ENCODE measurements at places on chromosomes 13 and 19.

DNA sequence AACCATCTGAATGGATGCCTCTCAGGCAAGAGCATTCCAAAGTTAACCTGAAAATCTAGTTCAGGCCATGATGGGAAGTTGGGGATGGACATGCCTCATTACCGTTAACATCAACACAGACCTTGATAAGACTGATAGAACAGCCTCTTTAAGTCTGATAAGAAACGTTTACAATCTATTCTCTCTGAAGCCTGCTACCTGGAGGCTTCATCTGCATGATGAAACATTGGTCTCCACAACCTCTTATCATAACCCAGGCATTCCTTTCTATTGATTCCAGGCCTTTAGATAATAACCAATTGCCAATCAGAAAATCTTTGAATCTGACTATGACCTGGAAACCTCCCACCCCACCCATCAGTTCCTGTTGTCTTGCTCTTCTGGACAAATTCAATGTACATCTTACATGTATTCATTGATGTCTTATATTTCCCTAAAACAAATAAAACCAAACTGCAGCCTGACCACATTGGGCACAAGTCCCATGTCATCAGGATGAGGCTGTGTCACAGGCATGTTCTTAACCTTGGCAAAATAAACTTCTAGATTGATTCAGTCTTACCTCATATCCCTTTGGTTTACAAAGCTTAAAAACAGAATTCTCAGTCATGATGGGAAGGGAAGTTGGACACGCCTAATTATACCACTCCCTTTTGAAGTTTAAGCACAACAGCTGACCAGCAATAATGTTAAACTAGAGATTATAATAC, 843.8 kb upstream of the SPRY2 start:
- no peak for DNase-seq

- no peak for DNase-seq
Observed at GRCh38 chr19:35973487-35973886, 21.5 kb upstream of the SDHAF1 start.

GRCh38 chr19:39203372-39204341, at the start of gene SYCN:
TSS of gene SYCN (minus strand) at chr19:39204263. CDS start at chr19:39204254, 9 bp downstream.
- no peak for DNase-seq

GRCh38 chr13:43405457-43405856, 381.3 kb downstream of the ENOX1 start:
- DNase-seq = no peak

GRCh38 chr19:4870025-4870700, 2.7 kb upstream of the PLIN3 start:
- DNase-seq = no peak

DNA sequence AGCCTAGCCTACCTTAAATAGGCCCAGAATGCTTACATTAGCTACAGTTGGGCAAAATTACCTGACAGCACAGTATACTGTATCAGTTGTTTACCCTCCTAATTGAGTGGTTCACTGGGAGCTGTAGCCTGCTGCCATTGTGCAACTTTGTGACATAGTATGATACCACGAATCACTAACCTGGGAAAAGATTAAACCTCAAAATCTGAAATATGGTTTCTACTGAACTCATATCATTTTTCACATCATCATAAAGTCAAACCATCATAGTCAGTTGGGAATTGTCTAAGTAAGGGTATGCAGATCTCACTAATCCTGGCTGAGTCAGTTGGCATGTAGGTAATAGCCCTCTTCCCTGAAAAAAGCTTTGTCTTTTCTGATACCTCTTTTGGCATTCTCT, 9.2 kb downstream of the PAN3 start:
- DNase-seq = no peak

GRCh38 chr13:113419531-113420193, 33.6 kb downstream of the ADPRHL1 start:
- DNase-seq = no peak

DNA sequence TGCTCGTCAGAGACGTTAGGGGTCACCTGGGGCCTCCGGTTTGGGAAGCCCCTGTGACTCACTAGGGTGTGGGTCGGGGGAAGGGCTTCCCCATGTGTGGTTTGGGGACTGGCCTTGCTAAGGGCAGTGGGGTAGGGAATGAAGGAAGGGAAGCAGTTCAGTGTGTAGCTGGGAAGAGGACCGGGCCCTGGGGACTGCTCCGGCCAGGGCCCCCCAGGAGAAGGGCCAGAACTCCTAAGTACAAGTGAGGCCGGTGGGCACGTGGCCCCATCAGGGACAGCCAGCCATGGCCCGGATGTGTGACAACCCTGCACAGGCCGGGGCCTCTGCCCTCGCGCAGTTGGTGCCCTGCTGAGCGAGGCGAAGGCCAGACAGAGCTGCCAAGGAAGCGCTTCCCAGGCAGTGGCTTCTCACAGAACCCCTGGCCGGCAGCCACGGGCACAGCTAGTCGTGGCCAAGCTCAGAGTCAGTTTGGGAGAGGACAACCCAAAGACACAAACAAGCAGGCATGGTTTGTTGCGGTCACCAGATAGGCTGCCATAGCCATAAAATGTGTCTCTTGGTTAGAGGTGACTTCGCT, 25.7 kb downstream of the TEX29 start:
- DNase-seq = peak; percentile 22

DNA sequence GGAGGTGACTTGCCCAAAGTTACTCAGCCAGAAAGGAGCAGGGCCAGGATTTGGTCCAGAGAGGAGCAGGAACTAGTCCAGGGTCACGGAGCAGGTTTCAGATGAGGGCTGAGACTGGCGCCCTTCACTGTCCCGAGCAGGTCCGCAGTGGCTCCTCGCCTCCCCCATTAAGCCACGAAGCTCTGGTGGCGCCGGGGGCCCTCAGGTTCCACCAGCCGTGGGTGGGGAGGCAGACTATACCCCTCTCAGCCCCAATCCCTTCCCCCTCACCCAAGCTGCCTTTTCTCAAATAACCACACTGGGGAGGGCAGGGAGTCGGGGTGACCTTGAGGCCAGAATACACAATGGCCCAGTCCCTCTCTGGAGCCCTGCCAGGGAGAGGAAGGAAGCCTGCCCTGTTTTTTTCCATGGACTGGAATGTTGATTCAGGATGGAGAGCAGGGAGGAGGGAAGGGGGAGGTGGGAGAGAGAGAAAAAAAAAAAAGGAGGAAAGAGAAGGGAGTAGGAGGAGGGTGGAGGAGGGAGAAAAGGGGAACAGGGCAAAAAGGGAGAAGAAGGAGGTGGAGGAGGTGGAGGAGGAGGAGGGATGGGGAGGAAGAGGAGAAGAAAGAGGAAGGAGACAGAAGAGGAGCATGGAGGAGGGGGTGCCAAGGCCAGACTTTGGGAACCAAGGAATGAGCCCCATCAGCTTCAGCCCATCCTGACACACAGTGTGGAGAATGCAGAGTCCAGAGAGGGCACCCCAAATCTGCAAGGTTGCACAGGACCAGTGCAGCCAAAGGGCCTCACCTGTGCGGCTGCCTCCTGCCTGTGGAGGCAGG, 19.7 kb downstream of the CEACAM16 start:
- peak; percentile 70 for DNase-seq

DNA sequence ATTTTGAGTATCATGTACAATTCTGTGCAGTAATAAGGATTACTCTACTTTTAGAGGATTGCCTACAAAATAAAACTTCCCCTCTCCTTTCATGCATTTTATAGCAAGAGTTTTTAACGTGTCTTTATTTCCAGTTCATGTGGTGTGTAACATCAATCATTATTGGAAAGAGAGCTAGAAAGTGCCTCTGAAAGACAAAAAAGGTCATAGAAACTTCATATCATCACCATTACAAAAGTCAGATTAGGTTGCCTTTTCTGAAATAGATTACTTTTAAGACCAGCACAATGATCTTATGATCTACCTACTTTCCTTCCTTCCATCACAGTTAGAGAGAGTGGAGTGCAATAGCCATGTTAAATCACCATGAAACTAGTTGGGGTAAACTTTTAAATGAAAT, 12.6 kb downstream of the DACH1 start:
- no peak for DNase-seq

DNA sequence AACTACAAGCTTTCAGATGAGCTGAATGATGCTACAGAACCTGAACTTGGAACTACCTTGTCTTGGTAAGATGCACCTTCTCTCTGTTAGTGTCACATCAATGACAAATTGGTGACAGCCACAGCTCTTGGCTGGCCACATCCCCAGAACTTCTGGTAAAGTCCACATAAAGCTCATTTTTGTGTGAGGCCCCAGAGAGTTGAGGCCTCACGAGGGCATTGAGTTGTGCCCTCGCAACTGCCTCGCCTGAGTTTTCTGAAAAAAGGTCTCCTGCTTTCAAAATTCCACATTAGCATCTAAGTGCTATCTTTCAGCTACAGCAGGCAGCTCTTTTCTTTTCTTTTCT, 42.6 kb downstream of the MRPL57 start:
- DNase-seq = no peak

- no peak for DNase-seq
Observed at GRCh38 chr19:858868-859843, at the start of gene CFD. TSS of gene CFD (plus strand) at chr19:859664. CDS start at chr19:859690, 26 bp downstream.

DNA sequence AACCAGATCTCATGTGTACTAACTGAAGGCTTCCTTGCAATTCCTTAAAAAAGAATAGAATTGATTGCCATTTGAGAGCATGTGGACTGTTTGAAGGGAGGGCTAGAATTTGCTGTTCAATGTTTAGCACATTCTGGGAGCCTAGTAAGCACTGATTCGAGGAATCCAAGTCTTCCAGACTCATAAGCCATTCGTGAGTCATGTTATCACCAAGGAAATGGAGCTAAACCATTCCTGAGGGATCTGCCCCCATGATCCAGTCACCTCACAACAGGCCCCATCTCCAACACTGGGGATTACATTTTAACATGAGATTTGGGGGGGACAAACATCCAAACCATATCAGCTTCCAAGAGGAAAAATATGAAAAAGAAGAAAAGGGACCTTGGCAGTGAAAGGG, 276.4 kb downstream of the KCNRG start:
- no peak for DNase-seq

- no peak for DNase-seq
Observed at GRCh38 chr13:92573467-92574057, 653.0 kb upstream of the GPC6 start.

DNA sequence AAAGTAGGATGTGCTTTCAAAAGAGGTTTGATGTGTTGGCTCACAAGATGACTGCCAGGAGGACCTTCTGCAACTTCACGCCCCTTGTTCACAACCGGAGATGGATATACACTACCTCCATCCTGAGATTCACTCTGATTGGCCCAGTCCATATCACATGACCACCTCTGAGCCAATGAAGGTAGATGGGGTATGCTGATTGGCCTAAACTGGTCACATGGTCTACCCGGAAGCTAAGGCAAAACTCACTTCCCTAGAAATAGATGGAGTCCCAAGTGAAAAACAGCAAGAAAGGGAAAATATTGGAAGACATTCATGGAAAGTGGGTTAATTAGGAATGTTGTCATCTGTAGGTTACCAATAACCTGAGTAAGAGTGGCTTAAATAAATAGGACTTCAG, 119.7 kb upstream of the MRI1 start:
- DNase-seq = no peak

DNA sequence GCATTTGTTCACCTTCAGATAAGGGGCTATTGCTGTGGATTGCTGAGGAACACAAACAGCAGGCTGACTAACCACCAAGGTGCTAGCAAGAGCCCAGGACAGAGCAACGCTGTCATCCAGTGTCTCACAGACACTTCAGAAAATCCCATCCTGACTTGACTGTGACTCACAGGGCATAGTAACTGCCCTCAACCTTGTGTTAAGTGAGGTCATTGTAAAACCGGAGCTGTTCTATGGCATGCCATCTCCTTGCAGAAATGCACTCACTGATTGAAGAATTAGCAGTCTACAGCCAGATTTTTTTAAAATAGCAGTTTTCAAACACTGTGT, 51.1 kb downstream of the TNFRSF19 start:
- no peak for DNase-seq

- no peak for DNase-seq
Observed at GRCh38 chr19:29884466-29884865, 57.6 kb upstream of the URI1 start.

DNA sequence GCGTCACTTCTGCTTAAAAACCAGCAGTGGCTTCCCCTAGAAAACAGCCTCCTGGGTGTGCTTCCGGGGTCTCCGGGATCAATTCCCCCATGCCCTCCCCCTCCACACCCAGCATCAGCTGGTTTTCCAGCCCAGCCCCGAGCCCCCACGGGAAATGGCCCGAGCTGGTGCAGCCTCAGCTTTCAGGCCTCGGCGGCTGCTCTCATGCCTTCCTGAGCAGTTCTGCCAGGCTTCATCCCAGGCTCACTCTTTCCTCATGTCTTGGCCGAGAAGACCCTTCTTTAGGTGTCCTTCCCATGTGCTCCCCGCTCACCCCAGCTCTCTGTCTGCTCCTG, 103.1 kb upstream of the RNF113B start:
- no peak for DNase-seq

- no peak for DNase-seq
Observed at GRCh38 chr13:24075137-24075975, 85.2 kb upstream of the SPATA13 start.

DNA sequence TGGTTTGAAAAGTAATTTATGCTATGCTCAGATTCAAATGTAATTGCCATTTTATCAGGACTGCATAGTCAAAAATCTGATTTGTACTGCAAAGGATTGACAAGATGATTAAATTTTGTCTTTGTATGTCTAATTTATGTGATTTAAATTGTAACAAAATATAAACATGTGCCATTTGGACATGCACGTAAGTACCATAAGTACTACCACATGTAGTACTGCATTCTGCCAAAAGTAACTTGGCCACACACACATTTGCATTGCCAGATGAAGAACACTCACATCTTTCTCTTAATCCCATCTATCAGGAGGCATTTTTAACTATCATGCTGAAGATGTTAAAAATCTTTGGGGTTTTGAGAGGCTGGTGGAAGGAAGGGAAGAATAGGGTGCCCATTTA, 133.3 kb downstream of the KLF12 start:
- DNase-seq = no peak

DNA sequence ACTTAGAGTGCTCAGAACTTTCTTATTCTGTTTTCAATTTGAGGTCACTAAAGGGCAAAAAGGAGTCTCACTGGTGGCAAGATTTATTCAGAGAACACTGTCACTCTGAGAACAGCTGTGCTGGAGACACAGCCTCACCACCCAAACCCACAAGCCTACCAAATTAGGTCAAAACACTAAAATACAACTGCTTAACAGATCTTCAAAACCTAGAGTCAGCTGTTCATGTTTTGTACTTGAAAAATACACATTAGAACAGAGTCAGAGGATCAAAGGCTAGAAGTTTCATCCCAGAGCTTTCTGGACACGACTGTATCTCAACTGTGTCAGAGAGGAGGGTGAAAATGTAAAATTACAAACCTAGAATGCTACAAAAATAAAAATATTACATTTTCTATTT, 89.3 kb downstream of the MIPEP start:
- no peak for DNase-seq
